Smooth muscle cell of trachea (primary cell): ENCODE measurements at places on chromosomes 2 and 18. TPM values are rescaled to one million over a fixed set of nuclear protein-coding genes. Genes with fewer than 3 reads are reported as not detected.

The SMYD5 gene
- total RNA-seq, result 27.1 and 31.0 TPM in 2 replicates

The DCAF17 gene
- 20.7 and 20.8 TPM in 2 replicates for total RNA-seq

The RNF152 gene
- total RNA-seq, result 9.2 and 14.7 TPM in 2 replicates

The TMEM247 gene
- total RNA-seq, result not detected in 2 replicates

The GPR155 gene
- total RNA-seq, result 4.5 and 7.1 TPM in 2 replicates

The EMILIN1 gene
- total RNA-seq, result 305 and 366 TPM in 2 replicates

The RMDN2 gene
- 4.6 and 5.1 TPM in 2 replicates for total RNA-seq

The CLEC4F gene
- total RNA-seq, result not detected in 2 replicates

The PLGLB1 gene
- 1.5 and 2.0 TPM in 2 replicates for total RNA-seq

The FAM124B gene
- 0.44 TPM in 1 of 2 replicates, not detected in the other for total RNA-seq

The CIB4 gene
- not detected in 2 replicates for total RNA-seq

The SPATA3 gene
- not detected in 2 replicates for total RNA-seq

The FBXO36 gene
- 2.5 and 4.9 TPM in 2 replicates for total RNA-seq

The SERPINB10 gene
- not detected in 2 replicates for total RNA-seq

The CCNYL1 gene
- 5.6 and 13.7 TPM in 2 replicates for total RNA-seq

The NCKAP5 gene
- 1.8 and 3.5 TPM in 2 replicates for total RNA-seq

The IL1B gene
- total RNA-seq, result 0.15 and 0.50 TPM in 2 replicates

The RAB17 gene
- 0.83 TPM in 1 of 2 replicates, not detected in the other for total RNA-seq

The KLHL29 gene
- 4.2 and 13.9 TPM in 2 replicates for total RNA-seq

The PSMD1 gene
- 114 and 159 TPM in 2 replicates for total RNA-seq

The FAM210A gene
- 22.0 and 28.3 TPM in 2 replicates for total RNA-seq

The OTOS gene
- total RNA-seq, result 1.2 TPM in 1 of 2 replicates, not detected in the other

The SCTR gene
- total RNA-seq, result not detected in 2 replicates

The TUBA4B gene
- total RNA-seq, result 0.17 TPM in 1 of 2 replicates, not detected in the other

The MARCHF4 gene
- 1.5 TPM in 2 replicates for total RNA-seq

The CD8B gene
- not detected in 2 replicates for total RNA-seq
